NCI-H1436 (cell line): ENCODE measurements at places on chromosomes 4 and X.
A peak's percentile ranks its signal among the peaks of the same experiment; 100 is the strongest.

GRCh38 chrX:108537005-108537404 lies 97.4 kb downstream of the COL4A5 start:
- DNase-seq = peak; percentile 15

GRCh38 chrX:93580634-93581033 lies 92.7 kb downstream of the NAP1L3 start:
- no peak for DNase-seq

DNA sequence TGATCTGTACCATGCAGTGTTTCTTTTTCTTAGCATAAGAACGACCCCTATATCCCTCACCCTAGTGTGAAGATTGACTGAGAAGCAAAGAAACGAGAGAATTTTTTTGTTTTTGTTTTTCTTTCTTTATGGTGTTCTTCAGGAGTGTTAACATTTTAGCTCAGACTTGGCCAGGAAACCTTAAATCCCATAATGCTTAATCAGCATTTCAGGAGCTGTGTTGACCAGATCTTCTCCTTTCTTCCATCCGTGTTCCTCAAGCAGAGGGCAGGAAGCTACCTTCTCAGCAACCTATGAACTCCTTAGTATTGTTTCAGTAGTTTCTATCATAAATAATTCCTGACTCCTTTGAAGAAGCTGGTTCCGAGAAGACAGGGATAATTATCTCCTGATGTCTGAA lies 1501.5 kb downstream of the STIM2 start:
- no peak for DNase-seq

- no peak for DNase-seq
Observed at GRCh38 chrX:36650622-36651021, 357.5 kb upstream of the FAM47C start.

- DNase-seq = no peak
Observed at GRCh38 chr4:113945906-113946305, 33.5 kb downstream of the ARSJ start.
